ENCODE measurements at places on chromosomes 12 and 14.
A peak's percentile ranks its signal among the peaks of the same experiment; 100 is the strongest.

- peak; percentile 88 for DNase-seq
Observed at GRCh38 chr12:87813476-87814234, 215.5 kb downstream of the C12orf50 start.

DNA sequence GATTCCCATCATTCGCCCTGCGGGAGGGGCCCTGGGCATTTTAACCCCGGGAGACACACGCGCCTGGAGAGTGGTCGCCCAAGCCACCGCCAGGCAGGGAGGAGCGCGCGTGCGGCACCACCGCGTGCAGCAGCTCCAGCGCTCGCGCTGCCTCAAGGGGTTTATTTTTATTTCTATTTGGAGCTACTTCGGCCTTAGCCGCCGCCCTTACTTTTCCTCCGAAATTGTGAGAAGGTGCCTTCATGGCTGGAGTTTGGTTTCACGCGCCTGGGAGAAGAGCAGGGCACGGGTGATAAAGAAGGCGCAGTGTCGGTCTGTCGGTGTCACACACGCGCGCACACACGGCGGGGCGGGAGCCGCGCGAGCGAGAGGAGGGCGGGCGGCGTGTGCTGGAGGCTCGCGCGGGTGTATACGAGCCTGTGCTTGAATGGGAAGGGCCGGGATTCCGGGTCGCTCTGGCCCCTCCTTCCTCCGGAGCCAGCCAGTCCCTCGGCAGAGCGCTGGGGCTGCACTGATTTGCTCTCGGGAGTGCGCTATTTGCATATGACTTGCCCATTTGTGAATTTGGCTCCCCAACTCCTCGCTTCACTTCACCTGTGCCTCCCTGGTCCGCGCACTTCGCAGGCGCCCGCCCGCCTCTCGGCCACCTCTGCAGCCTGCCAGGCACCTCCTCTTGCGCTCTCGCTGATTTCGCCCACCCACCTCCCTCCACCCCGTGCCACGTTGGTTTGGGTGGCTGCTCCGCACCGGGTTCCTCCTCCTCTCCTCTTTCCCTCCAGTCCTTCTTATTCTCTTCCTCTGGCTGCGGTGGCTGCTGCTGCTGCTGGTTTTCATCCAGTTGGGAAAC lies 932.3 kb downstream of the DIO2 start:
- peak; percentile 87 for DNase-seq

GRCh38 chr12:42372154-42372791 lies 46.3 kb downstream of the PPHLN1 start:
- DNase-seq = peak; percentile 54

- peak; percentile 86 for DNase-seq
Observed at GRCh38 chr12:53205747-53206419, 1.2 kb downstream of the ITGB7 start.

GRCh38 chr12:78009031-78009430 lies 178.3 kb downstream of the NAV3 start:
- no peak for DNase-seq

GRCh38 chr12:92110083-92110640 lies 35.5 kb downstream of the BTG1 start:
- DNase-seq = no peak

DNA sequence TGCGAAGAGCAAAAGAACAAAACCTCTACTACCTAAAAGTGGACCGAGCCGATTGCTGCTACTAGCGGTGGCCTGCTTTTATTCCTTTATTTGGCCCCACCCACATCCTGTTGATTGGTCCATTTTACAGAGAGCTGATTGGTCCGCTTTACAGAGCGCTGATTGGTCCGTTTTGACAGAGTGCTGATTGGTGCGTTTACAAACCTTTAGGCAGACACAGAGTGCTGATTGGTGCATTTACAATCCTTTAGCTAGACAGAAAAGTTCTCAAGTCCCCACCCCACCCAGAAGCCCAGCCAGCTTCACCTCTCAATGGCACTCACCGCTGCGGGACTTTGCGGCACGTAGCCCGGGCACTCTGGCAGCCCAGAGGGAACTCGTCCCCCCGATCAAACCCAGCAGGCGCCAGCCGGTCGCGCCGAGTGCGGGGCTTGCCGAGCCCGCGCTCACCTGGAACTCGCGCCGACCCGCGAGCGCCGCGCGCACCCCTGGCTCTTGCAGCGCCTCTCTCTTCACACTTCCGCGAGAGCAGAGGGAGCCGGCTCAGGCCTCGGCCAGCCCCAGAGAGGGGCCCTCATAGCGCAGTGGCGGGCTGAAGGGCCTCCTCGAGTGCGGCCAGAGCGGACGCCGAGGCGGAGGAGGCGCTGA lies 8.7 kb upstream of the FGD4 start:
- DNase-seq = peak; percentile 11

GRCh38 chr14:22945642-22946041 lies 11.2 kb downstream of the HAUS4 start:
- no peak for DNase-seq

- DNase-seq = no peak
Observed at GRCh38 chr14:69153873-69154270, 953 bp upstream of the DCAF5 start.

- no peak for DNase-seq
Observed at GRCh38 chr14:100190126-100190525, 30.7 kb upstream of the DEGS2 start.

- peak; percentile 60 for DNase-seq
Observed at GRCh38 chr14:75204116-75204515, 27.7 kb upstream of the TMED10 start.

DNA sequence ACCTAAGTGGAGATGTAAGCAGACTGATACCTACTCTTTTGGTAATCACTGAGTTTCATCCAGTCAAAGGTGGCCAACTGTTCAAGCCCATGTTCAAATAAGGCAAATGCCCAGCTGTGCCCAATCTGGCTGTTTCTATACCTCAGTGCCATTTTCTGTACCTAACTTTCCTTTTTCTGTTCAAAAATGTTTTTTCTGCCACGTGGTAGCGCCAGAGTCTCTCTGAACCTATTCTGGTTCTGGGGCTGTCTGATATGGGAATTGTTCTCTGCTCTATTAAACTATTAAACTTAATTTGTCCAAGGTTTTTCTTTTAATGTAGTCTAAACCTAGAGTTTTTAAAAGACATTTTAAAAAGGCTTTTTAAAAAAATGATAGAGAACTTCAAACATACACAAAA lies 391.2 kb downstream of the NOVA1 start:
- DNase-seq = no peak

DNA sequence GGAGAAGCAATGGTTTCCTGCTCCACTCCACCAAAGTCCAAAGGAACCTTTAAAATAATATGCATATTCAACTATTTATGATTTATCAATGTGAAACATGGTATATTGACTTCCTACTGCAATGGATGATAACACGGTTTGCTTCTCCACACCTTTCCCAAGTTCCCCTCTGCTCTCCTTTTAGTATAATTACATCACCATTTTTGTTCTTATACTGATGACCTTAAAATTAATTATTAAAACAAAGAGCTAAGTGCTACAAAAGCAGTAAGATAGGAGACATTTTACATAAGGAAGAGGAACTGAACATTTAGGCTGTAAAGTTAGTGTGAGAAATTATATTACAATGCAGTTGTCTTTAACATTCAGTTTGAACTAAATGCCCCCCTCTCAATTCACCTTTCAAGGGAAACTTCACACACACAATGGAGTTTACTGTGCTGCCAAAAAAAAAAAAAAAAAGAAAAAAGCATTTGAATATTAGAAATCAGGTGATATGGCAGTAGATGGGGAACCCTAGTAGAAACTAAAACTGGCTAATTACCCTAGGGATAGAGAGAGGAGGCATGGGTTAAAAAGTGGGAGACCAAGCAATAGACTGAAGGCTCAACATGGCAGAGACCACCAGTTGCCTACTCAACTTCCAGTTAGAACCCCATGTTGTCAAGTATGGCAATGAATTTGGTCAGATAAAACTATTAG lies 37.1 kb upstream of the STK38L start:
- DNase-seq = no peak

GRCh38 chr14:36229262-36229661 lies 52.7 kb upstream of the PTCSC3 start:
- peak; percentile 12 for DNase-seq

DNA sequence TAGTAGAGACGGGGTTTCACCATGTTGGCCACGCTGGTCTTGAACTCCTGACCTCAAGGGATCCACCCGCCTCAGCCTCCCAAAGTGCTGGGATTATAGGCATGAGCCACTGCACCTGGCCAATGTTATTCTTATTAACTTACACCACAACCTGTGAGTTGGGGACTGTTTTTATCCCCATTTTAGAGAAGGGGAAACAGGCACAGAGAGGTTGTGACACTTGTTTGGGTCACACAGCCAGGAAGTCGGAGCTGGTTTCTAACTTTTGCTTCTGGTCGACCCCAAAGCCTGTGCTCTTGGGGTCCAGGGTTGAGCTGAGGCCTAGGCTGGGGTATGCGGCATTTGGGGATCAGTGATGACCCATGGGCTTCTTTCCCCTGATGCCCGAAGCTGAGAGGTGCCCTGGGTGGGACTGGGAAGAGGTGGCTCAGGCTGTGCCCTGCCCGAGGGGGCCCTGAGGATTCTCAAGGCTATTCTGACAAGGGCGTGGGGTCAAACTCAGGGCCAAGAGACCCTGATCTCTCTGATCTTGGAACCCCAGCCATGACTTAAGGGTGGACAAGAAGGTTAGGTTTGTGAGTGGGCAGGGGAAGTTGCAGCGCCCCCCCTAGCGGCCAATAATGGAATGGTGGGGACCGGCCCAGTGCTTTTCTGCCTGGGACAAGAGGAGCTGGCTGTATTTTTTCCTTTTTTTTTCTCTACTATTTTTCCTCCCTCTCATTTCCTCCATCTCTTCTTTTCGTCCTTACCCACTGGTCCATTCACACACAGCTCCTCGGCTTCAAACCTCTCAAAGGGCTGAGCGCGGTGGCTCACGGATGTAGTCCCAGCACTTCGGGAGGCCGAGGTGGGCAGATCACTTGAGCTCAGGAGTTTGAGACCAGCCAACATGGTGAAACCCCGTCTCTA lies 3.0 kb downstream of the SDSL start:
- DNase-seq = peak; percentile 44

- peak; percentile 1 for DNase-seq
Observed at GRCh38 chr14:88386256-88386794, 868 bp downstream of the SPATA7 start.

- DNase-seq = no peak
Observed at GRCh38 chr12:105107171-105107493, 399 bp upstream of the WASHC4 start.

DNA sequence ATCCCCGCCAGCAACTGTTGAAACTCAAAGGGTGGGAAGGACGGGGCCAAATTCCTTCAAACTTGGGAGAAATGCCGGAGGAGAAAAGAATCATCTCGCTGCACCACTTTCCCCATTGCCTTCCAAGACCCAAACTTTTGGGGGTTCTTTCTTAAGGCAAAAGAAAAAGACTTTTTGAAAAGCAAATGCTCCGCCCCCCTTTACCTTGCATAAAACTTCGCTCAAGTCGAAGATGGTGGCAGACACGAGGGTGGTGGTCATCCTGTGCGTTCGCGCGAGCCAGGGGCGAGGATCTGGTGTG lies 239 bp downstream of the ZFP36L1 start:
- DNase-seq = no peak

DNA sequence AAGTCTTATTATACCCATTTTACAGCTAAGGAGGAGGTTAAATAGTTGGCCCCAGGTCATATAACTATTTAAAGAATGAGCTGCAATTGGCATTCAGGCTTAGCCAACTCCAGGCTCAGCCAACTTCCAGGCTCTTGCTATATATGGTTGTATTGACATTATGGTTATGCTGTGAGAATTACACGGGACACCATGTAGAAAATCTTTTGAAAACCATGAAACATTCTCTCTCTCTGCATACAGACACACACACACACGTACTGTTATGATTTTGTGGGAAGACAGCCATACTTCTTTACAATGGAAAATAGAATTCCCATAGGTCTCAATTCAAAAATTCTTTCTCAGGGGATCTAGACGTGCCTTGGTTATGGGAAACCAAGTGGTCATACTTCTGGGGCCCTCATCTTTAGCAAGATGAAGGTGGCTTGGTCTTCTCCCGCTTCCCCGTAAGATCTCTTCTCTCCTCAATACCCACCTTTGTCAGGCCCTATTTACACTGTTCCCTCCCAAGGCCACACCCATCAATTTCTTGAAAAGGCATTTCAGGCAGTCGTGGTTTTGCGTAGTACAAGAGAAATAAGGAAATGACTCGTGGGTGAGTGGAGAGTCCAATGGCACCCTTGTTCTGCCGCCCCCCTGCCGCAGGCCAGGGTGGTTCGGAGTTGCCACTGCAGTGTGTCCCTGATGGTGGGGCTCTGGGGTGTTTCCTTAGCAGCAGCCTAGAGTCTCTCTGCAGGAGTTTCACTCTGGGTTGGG lies 10.0 kb upstream of the GPRC5A start:
- DNase-seq = peak; percentile 75

DNA sequence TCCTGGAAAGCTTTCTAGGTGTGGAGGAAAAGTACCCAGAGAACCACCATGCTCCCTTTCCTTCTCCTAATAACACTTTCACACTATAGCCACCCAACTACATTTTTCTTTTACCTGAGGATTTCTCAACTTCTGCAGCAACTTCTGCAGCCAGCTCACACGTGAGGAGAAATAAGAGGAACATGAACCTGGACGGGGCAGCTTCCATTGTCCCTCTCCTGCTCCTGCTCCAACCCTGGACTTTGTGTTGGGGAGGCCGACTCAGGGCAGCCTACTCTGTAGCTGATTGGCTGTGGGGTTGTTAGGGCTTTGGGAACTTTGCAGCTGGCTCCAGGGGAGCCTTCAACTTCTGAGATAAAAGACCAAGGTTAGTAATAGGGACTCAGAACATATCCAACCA lies at the start of gene ERP27:
TSS of gene ERP27 (minus strand) at position 237 of the 400 bp plus-strand sequence. CDS start at position 208, 29 bp downstream.
- DNase-seq = no peak

GRCh38 chr12:101076921-101077320 lies 133.1 kb downstream of the SLC5A8 start:
- DNase-seq = no peak

DNA sequence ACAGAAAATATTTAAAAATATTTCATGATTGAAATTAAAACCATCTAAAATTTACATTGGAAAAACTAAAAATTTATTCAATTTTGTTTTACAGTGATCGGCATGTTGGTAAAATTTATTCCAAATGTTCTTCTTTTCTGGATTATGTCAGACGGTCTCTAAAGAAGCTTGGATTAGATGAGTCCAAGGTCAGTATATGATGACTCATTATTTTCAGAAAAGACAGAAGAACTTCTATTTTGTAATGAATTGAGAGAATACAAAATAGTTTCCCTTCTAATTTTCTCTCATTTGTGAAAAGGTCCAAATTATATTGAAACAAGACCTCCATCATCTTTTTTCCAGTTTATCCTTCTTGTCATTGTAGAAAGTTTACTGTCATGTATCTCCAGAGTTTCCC lies 98.3 kb downstream of the METTL25 start:
- DNase-seq = no peak

- DNase-seq = no peak
Observed at GRCh38 chr14:95218472-95219193, 61.3 kb upstream of the DICER1 start.

DNA sequence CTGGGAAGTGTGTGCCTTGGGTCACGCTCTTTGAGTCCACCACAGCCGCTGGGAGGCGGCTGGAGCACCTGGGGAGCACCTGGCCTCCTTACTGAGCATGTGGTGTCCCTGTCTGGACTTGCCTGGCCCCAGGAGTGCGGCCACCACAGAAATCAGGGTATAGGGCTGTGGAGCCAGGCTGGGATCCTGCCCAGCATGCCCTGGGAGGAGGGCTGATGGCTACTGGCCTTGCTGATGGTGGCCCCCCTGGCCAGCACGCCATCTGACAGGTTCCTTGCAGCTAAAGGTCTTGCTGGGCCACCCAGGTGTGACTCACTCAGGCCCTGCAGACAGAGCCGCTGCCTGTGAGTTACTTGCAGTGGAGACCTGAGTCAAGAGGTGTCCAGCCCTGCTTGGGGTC lies 6.0 kb downstream of the ULK1 start:
- no peak for DNase-seq

- no peak for DNase-seq
Observed at GRCh38 chr14:37054144-37054543, 118.3 kb downstream of the SLC25A21 start.
